ENCODE measurements at places on chromosomes 7 and 10.

GRCh38 chr7:140909476-140910161 is 15.1 kb downstream of the BRAF start:
- DNase-seq, result no peak

DNA sequence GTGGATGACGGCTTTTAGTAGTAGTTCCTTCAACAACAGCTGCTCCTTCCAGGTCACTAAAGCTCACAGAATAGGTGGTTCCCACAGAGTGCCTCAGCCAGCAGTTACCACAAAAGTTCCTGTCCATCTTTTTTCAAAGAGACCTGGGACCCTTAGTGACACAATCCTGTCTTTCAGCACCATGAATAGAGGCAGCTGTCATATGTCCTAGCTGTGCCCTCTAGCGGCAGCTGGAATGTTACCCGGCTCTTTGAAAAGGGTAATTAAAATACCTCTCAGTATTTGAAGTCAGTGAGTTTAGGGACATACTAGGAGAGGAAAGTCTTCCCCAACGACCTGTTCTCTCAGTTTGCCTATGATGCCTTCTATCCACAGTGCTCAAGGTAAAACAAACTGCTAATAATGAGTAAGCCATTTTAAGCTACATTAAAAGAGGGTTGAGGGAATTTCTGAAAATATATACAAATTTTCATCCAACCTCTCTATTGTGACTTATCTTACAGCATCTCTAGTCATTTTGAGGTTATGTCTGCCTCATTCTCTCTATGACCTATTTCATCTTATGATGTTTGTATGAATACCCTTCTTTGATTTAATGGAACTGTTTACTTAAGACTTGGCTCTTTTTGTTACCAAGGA is 290.8 kb downstream of the NXPH1 start:
- no peak for DNase-seq

DNA sequence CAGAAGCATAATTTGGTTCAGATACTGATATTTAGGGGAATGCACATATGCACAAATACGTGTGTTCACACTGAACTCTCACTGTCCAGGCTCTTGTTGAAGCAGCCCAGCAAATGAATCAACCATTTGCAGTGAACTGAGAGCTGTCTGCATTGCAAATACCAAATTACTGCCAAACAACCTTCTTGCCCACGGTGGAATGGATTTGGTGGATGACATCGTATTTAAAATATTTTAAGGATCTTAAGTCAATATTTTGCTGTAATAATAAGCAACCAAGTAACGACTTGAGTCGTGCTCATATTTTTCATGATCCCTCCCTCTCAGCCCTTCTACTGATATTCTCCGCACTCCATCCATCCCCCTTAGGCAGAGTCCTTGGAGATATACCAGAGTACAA is 107.9 kb upstream of the FEZF1 start:
- DNase-seq, result no peak

DNA sequence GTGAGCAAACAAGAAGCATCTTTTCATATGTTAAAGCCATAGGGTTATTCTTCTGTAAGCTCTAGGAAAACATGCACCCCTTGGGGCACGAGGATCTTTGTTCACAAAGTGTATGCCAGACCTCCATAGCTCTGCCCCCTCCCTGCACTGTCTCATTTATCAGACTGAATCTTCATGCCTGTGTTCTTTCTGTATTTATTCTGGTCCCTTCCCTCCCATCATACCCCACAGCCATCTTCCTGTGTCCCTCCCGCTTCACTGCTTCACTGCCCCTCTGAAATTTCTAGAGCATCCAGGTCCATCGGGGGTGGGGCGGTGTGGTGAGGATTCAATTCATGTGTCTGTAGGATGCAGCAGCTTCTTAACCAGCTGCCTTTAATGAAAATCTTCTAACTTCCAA is 7.5 kb downstream of the EPHB6 start:
- no peak for DNase-seq

GRCh38 chr10:28674782-28675181 is 2.5 kb upstream of the BAMBI start:
- DNase-seq, result peak; percentile 43

- no peak for DNase-seq
Measured at GRCh38 chr7:50207686-50208255, 96.7 kb upstream of the IKZF1 start.

DNA sequence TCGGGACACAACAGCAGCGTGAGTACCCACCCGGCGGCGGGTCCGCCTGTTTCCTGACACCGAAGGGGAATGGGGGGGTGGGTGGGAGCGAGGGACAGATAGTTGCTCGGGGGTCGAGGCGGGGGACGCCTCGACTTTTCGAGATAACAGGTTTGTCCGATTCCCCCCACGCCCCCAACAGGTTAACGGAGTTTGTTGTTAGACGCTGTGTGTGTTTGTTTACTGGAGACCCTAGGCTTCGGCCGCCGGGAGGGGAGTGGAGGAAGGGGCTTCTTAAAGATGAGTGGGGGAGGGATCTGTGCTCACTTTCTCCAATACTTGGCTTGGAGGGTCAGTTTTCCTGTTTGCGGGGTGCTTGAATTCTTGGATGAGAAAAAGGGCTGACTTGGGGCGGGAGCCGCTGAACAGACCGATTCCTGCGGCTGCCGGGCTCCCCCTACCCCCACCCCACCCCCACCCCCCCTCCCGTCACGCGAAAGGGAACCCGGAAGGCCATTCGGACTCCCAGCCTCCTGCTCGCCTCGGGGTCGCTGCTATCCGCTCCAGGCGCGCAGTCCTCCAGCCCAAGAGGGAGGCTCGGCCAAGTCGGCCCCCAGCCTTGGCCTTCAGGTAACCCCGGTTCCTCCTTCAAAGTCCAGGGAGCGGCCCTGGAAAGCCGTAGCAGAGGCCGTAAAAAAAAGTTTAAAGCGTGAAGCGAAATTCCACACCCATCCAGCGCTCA is 1.0 kb downstream of the SORCS3 start:
- DNase-seq, result no peak

GRCh38 chr10:117472872-117473271 is 69.7 kb upstream of the EMX2 start:
- no peak for DNase-seq

DNA sequence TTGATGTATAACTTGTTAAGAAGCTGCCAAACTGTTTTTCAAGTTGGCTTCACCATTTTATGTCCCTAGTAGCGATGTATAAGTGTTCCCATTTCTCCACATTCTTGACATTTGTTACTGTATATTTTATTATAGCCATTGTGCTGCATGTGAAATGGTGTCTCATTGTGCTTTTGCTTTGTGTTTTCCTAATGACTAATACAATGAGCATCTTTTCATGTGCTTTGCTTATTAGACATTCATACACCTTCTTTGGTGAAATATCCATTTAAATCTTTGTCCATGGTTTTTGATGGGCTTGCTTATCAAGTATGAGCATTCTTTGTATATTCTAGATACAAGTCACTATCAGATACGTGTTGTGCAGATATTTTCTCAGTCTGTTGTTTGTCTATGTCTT is 203.0 kb downstream of the CCSER2 start:
- DNase-seq, result no peak

GRCh38 chr7:16753932-16754855 is 639 bp downstream of the TSPAN13 start:
- DNase-seq, result peak; percentile 64

DNA sequence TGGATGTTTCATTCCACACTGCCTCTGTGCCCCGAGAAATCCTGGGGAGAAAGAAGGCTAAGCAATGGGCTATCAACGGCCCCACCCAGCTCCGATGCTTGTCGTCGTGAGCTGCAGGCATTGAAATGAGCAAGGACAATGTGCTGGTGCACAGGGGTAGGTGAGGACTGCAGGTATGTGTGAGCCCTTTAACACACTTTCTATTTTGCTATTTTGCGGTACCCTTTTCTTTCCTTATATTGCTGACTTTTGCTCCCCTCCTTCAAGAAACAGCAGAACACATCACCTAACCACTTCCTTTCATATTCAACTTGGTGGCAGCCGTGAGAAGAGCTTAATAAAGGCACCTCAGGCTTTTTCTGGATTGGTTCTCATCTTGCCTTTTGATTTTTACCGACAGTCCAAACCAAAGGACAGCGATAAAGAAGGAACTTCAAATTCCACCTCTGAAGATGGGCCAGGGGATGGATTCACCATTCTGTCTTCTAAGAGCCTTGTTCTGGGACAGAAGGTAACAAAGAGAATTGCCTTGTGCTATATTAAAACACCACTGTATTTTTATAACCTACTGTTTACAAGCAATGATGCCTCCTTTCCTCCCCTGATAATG is 39.2 kb downstream of the AIFM2 start:
- DNase-seq, result peak; percentile 63

GRCh38 chr10:51076299-51076841 is 2.1 kb downstream of the PRKG1 start:
- no peak for DNase-seq

DNA sequence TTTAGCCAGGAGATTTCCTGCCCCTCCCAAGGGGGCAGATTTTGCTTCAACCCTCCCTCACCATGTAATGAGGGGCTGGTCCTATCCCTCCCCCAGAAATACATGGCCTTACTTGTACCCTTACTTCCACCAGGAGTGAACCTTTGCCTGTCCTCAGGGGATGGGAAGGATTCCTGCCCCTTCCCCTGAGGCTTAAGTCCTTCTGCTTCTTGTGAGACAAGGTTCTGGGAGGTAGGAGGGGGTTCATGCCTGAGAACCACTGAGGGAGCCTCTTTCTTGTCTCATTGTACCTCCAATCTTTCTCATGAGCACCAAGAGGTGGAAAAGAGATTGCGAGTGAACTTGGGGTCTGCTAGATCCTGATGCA is 19.5 kb upstream of the MUC3A start:
- no peak for DNase-seq

GRCh38 chr7:100087055-100087750 is 1.6 kb upstream of the COPS6 start:
- no peak for DNase-seq

- DNase-seq, result peak; percentile 65
Measured at GRCh38 chr7:74092964-74093471, 9.4 kb downstream of the LIMK1 start.

- no peak for DNase-seq
Measured at GRCh38 chr10:69119896-69120295, 4.1 kb upstream of the VPS26A start.

- no peak for DNase-seq
Measured at GRCh38 chr7:12570168-12570533, 369 bp upstream of the SCIN start.

GRCh38 chr10:102621443-102622325 is 22.6 kb upstream of the TRIM8 start:
- DNase-seq, result no peak

DNA sequence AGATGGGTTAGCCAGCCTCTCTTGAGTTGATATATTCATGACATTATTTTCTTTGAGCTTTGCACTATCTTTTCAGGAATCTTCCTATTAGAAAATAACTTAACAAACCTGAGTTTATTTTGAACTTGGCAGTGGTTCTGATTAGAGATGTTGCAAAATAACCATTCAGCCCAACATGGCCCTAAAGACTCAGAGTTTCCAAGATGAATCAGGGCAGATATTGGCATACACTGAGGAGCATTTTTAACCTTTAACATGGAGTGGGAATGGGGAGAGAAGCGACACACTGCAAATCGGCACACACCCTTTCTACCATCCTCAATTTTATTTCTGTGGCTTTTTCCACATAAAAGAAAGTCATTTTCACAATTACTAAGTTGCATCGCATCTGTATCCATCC is 190.8 kb downstream of the TRIL start:
- no peak for DNase-seq

- no peak for DNase-seq
Measured at GRCh38 chr7:47371733-47372368, 210.1 kb downstream of the TNS3 start.

- no peak for DNase-seq
Measured at GRCh38 chr10:14296065-14296709, 34.5 kb downstream of the FRMD4A start.

GRCh38 chr7:139708541-139708940 is 69.3 kb downstream of the HIPK2 start:
- no peak for DNase-seq

GRCh38 chr10:51399840-51400239 is 299.6 kb downstream of the CSTF2T start:
- DNase-seq, result no peak

DNA sequence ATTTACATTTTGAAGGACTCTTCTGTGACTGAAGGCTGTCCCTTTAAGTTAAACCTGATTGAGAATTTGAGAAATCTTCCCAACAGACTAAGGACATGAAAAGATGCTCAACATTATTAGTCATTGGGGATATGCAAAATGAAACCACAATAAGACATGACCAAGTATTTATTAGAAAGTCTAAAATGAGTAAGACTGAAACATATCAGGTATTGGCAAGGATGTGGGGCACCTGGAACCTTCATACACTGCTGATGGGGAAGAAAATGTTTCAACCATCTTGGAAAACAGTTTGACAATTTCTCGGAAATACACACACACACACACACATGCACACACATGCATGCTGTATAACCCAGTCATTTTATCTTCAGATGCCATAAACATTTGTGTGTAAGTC is 132.1 kb upstream of the CDK6 start:
- DNase-seq, result no peak

DNA sequence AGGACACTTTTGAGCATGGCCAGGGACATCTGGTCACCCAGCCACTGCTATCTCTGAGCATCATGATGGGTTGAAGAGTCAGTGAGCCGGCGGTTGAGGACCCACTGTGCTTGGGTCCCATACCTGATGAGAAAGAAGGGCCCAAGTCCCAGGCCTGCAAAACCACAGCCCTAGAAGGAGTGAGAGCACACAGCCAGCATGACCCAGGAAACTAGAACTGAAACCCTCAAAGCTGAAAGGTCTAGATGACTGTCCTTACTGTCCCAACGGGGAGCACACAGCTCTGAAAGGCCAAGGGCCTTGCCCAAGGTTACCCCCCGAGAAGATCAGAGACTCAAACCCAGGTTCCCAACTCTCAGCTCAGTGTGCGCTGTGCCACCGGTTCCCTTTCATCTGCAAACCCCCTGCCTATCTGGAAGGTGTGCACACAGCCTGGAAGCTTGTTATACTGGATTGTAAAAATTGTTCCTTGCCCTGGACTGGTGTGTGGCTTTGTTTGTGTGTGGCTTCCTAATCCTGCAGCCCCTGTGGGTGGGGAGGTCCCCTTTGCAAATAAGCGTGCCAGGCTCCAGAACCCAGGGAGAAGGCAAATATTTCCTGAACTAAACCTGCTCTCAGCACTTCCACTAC is 22.6 kb upstream of the PSAP start:
- DNase-seq, result no peak

- DNase-seq, result no peak
Measured at GRCh38 chr10:26365681-26366358, 72.3 kb upstream of the APBB1IP start.

DNA sequence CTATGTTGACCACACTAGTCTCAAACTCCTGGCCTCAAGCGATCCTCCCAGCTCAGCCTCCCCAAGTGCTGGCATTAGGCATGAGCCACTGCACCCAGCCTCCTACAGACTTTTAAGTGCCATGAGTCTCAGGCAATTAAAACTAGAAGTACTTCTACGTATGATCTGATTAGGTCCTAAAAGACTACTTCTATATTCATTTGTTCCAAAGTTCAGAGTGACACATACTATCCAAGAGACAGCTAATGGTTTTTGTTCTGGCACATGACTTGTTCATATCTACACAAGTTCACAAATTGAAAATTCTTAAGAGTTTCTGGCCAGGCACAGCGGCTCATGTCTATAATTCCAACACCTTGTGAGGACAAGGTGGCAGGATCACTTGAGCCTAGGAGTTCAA is 11.7 kb downstream of the ARHGAP19 start:
- no peak for DNase-seq

Data from activated CD8-positive, alpha-beta memory T cell treated with anti-CD3 and anti-CD28 coated beads for 24 hours (primary cell).